Hematopoietic multipotent progenitor cell treated with erythropoietin and hydrocortisone succinate and interleukin-3 and kit ligand, for 4 days (in vitro differentiated cells): ENCODE measurements at places on chromosomes 5 and 9.

DNA sequence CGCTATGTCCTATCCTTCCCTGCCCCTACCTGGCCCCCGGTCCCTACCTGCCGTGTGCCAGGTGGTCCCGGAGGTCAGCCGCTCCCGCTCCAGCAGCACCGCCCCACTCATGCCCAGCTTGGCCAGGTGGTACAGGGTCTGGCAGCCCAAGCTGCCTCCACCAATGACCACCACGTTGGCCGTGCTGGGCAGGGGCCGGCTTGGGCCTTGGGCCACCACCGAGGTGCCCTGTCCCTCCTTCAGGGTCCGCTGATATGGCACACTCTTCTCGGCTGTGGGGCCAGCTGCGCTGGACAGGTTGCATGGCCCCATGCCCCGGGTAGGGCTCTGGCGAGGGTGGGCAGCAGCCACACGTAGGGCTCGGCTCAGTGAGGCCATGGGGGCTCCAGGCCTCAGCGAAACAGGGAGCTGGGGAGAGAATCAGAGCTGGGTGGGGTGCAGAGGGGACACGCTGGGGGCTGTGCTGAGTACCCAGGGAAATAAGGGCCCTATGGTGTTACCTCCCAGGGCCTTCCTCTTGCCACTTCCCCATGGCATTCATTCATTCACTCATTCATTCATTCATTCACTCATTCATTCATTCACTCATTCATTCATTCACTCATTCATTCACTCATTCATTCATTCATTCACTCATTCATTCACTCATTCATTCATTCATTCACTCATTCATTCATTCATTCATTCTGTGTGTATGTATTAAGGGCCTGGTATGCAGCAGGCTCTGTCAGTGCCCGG lies 4.2 kb downstream of the SARDH start:
- DNase-seq, result no peak

GRCh38 chr9:2740616-2741015 lies 23.3 kb downstream of the KCNV2 start:
- DNase-seq, result no peak

DNA sequence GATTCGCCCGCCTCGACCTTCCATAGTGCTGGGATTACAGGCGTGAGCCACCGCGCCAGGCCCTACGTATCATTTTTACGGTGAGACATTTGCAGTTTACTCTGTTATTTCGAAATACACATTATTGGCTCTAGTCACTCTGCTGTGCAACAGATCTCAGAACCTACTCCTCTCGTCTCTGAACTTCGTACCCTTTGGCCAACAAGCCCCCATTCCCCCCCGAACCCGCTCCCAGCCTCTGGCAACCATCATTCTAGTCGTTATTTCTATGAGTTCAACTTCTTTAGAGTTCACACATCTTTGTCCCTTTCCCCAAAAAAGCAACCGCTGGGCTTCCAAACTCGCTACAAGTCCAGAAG lies 735 bp downstream of the PTGR1 start:
- DNase-seq, result peak; percentile 26

- no peak for DNase-seq
Observed at GRCh38 chr5:55502759-55503158, 32.0 kb downstream of the PLPP1 start.

- DNase-seq, result no peak
Observed at GRCh38 chr5:15326932-15327331, 173.0 kb upstream of the FBXL7 start.

GRCh38 chr9:2622461-2623287 lies 1.1 kb downstream of the VLDLR start:
- peak; percentile 27 for DNase-seq

- no peak for DNase-seq
Observed at GRCh38 chr9:14522627-14523379, 170.4 kb downstream of the ZDHHC21 start.

DNA sequence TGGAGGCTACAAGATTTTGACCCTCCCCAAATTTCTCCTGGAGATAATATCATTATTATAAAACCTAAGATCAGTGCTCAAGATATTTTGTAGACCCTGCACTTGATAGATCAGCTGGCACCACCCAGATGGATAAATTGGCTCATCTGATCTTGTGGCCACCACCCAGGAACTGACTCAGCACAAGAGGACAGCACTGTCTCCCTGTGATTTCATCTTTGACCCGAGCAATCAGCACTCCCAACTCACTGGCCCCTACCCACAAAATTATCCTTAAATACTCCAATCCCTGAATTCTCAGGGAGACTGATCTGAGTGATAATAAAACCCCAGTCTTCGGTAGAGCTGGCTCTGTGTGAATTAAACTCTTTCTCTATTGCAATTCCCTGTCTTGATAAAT lies 34.5 kb upstream of the TENT2 start:
- DNase-seq, result no peak

- peak; percentile 56 for DNase-seq
Observed at GRCh38 chr5:138051441-138052296, 18.8 kb upstream of the FAM13B start.

DNA sequence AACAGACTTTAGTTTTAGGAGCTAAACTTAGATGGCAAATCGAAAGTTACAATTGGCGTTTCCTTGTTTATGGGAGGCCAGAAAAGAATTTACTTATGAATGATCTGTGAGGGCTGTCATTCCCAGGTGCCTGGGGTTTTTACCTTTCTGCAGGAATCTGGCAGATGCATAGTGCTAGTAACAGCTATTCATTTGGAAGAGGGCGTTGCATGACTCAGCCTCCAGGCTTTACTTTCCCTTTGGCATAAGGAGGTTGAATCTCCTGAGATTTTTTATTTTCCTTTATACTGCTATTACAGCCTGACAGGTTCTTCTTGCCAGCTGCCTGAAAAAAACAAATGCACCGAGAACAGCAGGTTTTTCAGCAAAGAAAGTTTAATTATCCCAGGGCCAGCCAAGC lies 30.0 kb downstream of the CARD6 start:
- no peak for DNase-seq

DNA sequence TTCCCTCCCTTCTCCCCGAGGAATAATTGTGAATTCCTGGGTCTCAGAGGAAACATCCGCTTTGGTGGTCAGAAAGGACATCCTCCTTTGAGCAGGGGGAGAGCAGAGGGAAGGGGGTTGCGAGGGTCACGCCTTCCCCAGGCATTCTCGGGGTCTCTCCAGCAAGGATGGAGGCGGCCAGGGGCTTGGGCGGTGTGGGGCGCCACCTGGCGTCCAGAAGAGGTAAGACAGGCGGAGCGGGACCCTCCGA lies 129.1 kb downstream of the KCNIP1 start:
- DNase-seq, result no peak

GRCh38 chr9:113480612-113481011 lies 17.1 kb downstream of the RGS3 start:
- no peak for DNase-seq

DNA sequence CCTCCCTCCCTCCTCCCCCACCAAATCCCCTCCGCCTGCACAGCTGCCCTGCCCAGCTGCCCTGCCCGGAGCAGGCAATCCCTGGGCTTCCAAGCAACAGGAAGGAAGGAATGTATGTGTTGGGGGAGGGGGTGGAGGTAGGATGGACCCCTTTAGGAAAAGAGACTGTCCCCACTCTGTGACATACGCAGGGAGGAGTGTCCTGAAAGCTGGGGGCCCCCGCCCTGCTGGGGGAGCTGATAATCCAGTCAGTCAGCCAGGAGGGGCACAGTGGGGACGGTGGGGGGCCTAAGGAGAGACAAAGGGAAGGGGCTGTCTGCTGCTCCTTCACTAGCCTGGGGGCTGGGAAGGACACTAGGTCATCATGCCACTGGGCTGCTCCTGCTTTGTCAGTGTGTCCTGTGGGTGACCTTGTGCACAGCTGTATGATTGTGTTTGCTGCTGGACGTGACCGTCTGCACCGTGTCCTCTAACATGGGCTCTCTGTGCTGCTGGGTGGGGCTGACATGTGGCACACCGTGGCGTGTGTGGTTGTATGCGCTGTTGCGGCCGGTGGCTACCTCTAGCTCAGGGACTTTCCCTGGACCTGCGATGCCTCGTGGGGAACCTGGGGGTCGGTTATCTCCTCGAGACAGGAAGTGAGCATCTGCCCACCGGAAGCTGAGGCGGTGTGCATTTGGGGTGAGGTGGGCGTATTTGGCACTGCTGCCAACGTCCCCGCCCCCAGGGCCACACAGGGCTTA lies 3.0 kb downstream of the N4BP3 start:
- DNase-seq, result peak; percentile 83

GRCh38 chr5:27491047-27491446 lies 452.7 kb upstream of the CDH9 start:
- no peak for DNase-seq

DNA sequence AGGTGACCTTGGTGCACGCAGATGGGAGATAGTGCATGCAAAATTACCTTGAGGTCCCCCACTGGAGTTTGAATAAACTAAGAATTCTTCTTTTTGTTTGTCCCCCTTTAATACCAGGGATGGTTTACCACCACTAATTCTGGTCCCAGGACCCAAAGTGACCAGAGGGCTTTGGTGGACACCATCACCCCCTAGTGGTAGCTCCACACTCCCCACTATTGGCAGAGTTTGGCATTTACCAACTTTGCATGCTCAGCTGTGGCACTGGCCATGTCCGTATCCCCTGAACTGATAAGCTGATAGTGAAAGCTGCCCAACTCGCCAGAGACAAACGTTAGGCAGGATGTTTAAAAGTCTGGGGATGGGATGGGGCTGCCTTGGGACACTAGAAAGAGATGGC lies 3.3 kb downstream of the ASTN2 start:
- DNase-seq, result peak; percentile 53

DNA sequence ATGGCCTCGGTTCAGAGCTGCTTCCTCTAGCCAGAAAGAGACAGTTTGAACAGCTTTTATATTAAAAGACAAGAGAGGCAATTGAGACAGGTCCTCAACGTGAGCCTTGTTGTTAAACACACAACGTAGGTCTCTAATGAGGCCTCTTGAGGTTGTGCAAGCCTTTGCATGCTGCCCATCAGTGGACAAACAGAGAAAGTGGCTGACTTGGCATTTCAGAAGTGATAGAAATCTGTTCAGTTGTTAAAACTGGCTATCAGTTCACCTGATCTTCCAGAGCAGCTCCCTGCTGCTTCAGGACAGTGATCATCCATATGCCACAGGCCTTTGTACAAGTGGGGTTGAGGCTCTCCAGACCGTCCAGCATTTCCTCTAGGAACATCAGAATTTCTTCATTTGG lies 58.8 kb downstream of the MROH2B start:
- DNase-seq, result no peak

DNA sequence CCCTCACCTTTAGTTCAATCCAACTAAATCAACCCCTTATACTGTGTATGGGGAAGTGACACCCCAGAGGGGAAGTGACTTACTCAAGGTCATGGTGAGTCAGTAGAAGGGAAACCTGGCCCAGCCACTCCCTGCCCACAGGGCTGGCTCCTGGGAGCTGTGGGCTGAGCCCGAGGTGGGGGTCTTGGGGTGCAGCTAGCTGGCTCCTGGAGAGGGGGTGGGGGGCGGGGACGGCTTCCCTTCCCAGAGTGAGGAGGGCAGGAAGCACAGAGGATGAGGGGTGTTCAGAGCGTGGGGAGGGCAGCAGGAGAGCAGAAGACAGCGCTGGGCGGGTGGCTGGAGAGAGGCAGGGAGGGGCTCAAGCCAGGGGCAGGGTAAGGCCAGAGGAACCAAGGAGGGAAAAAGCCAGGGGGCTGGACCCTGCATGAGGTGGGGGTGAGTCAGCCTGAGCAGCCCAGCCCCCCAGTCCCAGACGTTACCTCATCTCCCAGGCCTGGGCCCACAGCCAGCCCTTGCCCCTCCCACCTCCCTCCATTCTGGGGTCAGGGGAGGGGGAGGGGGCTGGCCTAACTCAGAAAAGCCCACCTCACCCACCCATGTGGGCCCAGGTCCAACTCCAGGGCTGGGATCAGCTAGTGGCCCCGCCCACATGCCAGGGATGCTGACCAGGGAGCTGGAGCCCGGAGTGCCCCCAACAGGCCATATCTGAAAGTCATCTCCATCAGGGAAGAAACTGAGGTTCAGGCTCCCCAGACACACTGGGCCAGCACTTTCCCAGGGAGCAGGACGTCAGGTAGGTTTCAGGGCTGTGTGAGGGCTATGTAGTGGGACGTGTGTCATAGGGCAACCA lies 2.8 kb downstream of the PDLIM7 start:
- peak; percentile 76 for DNase-seq

- no peak for DNase-seq
Observed at GRCh38 chr5:112161392-112161748, 257.7 kb downstream of the EPB41L4A start.

DNA sequence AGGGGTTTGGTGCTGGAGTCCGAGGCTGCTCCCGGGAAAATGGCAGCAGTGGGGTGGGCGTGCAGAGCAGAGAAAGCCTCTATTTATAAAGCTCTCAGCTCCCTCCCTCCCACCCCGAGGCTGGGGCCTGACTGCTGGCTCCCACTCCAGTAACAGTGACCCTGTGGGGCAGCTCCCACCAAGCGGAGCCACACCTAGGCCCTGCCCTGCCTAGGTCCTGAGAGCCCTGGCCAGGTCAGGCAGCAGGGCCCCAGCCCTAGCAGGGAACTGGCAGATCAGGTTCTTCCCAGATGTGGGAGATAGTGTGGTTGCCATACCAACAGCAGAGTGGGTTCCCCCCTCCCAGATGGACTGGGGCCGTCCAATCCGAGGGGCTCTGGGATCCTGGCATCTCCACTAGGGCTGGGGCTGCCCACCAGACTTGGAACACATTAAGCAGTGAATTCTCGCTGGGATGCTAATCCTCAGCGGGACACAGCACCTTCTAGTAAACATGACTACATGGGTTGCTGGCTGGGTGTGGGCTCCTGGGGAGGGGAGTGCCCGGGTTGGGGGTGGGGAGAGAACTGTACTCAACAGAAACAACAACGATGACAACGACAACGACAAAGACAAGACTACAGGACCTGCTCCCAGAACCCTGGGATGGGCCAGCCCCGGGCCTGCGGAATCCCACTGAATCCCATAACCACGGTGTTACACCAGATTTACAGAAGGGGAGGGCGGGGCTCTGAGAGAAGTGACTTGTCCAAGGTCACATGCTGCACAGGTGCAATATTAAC lies 1.5 kb downstream of the SH3GLB2 start:
- DNase-seq, result peak; percentile 30

DNA sequence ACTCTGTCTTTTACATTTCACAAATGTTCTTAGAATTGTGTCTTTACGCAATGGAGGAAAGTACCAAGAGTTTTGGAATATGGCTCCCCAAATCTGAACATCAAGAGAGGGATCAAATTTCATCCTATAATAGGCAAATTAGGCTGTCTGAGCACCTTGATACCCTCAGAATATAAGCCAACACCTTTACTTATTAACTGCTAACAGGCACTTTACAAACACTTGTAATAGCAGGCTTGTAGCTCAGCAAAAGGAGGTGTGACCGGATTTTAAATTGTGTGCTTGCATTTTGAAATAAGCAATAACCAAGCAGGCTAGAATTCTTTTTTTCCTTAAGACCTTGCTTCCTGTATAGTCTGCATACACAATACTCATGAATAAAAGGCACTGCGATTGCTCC lies 92.0 kb downstream of the ATP10B start:
- DNase-seq, result no peak

DNA sequence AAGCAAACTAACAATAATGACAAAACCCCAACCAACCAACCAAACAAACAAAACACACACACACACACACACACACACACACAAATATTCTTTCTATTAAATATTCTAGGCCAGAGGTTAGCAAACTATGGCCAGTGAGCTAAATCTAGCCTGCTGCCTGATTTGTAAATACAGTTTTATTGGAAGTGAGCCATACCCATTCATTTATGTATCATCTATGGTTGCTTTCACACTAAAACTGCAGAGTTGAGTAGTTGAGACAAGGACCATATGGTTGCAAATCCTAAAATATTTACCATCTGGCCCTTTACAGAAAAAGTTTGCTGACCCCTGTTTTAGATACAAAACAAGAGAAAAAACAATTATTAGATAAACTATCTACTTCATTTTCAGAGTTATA lies 620.5 kb upstream of the SEMA6A start:
- no peak for DNase-seq
